NCI-H526 (cell line): ENCODE measurements at places on chromosomes 11 and 22.

DNA sequence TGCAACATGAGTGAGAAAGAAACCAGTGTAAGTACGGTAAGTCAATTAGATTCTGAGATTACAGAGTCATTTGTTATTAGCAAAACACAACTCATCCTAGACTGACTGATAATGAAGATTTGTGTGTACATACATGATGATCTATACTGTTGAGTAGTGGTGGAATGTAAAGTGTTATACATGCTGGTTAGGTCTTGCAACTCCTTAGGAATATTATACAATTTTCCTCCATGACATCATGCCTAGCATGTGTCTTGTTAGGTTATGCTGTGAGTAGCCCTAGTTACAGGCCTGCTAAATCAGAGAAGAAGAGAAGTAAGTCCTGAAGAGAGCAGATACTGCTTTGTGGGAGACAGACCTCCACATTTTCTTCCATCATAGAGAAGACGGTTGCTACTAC lies 880.6 kb downstream of the LUZP2 start:
- DNase-seq, result no peak

DNA sequence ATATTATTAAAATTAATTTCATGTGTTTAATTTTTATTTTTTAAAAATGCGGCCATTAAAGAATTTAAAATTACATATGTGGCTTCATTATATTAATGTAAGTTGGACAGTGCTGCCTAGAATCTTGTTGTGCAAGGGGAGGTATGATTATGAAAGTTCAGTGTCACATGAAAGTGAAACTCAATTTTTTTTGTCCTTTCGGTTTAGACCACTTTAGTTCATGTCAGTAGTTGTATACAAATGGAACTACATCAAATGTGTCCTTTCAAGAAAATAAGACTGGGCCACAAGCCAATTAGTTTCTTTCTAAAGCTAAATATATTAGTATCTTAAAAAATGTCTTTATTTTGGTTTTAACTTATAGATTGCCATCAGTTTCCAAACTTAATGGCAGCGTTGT lies 35.7 kb downstream of the TBCEL start:
- DNase-seq, result no peak

GRCh38 chr22:23401910-23402274 lies 178.2 kb downstream of the IGLL1 start:
- no peak for DNase-seq

DNA sequence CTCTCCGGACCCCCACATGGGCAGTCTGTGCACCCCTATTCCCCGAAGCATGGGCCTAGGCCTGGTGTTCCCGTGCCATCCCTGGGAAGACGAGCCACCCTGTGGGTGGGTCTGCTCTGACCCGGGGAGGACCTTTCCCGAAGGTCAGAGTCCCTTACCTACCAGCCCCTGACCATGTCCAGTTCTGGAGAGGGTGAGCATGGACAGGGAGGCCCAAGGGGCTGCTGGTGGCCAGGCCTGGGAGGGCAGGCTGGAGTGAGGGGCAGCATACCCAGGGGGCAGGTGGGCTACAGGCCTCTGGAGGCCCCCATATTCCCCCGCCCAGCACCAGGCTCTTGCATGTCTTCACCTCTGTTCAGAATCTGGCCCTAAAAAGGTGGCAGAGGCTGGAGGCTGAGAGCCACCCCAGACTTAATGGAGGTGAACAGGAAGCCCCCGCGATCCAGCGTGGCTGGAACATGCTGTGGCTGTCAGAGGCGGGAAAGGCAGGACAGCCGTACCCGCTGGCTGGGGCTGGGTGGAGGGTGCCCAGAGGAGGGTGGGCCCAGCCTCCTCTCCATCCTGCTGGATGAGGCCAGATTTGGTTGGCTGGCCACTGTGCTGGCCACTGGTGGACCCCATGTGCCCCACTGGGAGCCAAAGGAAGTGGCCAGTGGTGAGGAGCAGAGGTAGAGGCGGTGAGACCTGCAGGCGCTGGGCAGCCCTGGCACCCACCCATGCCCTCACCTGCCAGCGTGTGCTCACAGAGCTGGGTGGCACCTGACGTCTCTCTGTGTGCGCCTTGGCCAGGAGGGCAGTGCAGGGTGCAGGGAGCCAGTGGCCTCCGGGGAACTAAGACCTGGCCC lies 11.2 kb upstream of the SYT8 start:
- no peak for DNase-seq

- DNase-seq, result no peak
These were observed 5.9 kb upstream of the APOL6 start for GRCh38 chr22:35642305-35642741.

DNA sequence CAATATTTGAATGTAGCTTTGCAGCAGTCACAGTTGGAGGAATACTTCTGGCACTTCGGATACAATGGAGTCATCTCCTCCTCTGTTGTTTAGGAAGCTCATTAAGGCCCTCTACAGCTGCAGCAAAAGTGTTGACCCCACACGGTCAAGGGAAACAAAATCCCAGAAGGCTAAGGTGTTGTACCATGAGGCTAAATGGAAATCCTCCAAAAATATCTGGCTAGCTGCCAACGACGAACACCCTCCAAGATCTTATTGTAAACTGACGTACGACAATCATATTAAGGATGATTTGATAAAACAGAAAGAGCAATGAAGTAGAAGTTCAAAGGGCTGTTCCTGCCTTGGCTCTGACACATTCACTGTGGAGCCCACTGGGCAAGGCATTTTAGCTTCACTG lies 4.0 kb downstream of the POGLUT3 start:
- no peak for DNase-seq

DNA sequence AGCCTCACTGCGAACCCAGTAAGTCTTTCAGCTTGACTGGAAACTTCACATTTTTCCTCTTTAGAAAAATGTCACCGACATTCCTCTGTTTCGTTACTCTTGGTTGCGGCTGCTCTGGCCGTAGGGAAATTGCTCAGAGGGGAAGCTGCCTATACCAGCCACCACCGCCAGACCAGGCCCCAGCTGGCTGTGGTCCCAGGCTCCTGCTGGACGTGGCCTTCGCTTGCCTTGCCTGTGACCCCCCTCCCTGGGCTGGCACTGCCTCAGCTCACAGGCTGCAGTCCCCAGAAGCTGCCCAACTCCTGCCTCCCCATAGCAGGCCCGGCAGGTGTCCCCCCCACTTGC lies 197.8 kb downstream of the MN1 start:
- no peak for DNase-seq
